ENCODE measurements at places on chromosomes 3 and 15.

DNA sequence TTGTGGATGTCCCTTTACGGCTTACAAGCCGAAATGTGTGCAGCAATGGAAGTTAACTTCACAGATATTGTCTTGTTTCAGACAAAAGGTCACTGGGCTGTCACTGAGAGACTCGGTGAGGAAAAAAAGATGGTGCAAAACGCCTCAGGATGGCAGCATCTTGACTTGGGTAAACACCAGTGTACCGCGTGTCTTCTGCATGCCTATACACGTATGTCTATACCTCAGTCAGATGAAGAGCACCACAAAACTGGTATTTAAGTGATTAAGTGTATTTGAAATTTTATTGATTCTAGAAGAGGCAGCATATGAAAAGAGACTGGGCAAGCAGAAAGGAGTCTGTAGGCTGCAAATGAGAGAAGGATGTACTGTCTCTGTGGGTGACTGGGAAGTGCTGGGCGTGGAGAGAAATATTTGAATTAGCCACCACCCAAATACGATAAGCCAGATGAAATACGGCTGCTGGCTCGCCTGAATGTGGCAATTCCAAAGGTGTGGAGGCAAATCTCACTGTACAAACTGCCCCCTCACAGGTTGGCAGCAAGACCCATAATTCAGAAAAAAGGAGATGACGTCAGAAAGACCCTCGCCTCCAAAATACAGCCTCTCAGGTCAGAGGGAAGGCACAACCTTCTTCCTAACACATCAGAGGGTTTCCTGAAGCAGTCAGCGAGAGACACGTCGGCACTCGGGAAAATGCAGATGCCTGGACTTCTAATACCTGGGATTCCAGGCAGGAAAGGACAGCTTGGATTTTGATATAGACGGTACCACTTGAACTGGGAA lies 53.4 kb upstream of the NEO1 start:
- DNase-seq = no peak

GRCh38 chr3:104206925-104207324 lies 1159.8 kb upstream of the ALCAM start:
- no peak for DNase-seq

GRCh38 chr3:188764609-188765008 lies 407.2 kb upstream of the TPRG1 start:
- no peak for DNase-seq

DNA sequence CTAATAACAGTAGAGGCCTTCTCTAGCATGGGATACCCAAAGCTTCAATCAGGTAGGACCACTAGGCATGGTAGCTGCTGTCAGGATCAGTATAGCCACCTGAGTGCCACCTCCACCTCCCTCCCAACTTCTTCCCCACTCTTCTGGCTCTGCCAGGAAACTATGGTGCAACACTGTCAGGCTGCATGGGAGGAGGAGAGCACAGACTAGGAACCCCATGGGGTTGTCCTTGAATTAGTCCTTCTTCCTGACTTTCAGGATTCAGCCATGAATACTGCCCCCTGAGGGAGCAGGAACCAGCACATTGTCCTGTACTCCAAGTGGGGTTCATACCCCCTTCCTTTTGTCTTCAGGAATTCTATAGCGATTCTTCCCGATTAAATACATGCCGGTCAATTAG lies 340.8 kb upstream of the ONECUT1 start:
- no peak for DNase-seq

- no peak for DNase-seq
These were observed 77.0 kb downstream of the PGPEP1L start for GRCh38 chr15:98930576-98930975.

GRCh38 chr3:33807191-33807590 lies 8.8 kb downstream of the PDCD6IP start:
- no peak for DNase-seq

DNA sequence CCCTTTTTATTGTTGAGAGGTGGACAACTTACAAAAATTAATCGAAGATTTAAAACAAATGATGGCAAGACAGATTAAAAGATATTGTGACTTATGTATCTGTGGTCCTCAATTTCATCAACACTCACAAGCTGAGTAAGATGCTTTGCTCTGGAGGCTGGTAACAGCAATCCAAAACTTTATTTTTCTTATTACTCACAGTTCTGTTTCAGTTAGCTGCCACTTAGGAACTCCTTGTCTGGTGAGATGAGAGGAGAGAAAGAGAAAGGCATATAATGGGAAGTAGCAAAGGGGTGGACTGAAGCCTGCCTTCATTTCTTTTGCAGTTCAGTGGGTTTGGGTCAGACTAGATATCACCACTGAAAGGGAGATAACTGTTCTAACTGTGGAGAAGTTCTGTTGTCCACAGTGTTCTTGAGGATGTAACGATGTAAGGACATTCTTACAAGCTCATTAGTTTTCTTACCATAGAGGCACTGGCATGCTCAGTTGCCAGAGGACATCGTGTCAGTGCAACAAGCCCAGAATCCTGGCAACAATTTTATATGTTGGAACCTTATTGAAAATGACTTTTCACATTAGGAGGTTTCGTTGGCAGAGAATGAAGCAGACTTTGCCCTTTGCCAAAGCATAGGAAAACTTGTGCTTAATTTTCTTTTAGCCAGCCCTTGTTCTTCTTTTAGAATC lies 93.6 kb downstream of the PLCL2 start:
- no peak for DNase-seq

DNA sequence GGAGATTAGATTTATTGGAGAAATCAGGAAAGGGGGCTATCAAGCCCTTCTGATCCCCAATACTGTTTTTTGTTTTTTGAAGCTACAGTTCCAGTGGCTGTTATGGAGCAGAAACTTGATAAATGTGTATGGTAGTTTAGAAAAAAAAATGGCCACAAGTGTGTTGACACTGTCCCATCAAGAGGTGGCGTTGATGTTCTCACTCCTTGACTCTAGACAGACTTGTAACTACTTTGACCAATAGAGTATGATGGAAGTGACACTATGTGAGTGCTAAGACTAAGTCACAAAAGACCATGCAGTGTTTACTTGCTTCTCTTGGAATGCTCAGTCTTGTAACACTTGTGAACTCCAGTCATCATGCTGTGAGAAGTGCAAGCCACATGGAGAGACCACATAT lies 356.7 kb downstream of the PDCD6IP start:
- DNase-seq = no peak

DNA sequence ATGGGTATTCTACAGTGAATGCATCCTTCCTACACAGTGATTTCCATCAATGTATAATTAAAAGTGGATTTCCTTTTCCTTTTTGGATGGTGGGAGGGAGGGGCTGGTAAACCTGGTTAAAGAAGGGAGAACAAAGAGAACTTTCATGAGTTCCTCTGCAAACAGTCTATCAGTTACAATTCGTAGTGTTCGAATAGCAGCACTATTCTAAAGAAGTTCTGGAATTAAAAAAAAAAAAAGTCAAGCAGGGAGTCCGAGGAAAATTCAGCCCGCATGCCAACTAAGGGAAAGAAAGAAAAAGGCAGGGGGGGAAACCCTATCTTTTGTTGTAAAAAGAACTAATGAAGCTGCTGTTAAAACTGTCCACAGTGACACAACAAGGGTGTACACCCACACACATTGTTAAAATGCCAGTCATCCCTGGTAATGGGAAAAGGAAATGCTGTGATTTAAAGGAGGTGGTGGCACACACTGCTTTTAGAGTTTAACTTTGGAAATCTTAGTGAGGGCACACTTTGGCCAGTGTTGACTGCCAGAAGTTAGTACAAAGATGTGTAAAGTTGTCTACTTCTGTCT lies 521.2 kb downstream of the ZIC1 start:
- no peak for DNase-seq

DNA sequence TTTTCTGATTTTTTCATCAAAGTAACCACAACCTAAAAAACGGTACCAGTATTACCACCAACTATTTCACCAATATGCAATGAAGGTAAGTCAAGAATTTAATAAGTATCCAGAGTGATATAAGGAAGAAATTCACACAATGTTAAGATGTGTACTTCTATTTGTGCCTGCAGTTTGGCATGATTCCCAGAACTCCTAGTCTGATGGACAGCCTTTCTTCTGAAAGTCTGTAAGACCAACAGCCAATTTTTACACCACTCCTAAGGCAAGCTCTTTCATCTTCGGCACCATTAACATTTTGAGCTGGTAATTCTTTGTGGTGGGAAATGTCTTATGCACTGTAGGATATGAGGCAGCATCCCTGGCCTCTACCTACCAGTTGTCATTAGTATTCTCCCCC lies 108.3 kb downstream of the VPS13C start:
- DNase-seq = no peak

DNA sequence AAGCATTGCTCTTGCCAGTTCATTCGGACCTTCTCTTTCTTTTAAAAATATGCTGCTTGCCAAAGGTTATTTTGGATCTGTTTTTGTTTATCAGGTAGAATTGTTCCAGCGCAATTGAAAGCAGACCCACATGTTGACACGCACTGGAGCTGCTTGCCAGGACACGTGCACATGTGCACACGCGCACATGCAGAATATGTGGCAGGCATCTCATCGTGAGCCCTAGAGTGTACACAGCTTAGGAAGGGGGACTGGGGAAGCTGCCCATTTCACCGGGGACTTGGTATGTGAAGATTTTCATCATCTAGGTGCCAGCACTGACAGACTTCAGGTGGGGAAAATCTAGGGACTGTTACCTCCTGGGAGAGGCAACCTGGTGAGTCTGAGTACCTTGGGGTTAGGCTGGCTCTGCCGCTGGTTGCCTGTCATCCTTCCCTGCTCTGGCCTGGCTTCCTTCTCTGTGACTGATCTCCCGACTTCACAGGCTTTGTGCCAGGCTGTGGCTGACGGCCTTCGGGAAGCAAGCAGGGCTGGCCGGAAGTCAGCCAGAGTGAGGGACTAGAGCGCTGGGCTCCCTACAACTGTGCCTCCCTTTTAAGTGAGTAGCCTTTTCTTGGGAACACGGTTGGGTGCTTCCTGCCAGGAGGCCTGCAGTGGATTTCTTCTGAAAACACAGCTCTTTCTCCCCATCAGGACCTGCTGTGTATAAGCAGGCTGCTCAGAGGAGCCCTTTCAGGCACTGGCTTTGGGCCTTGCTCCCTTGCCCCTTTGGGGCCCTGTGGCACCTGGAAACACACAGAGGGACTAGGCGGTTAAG lies 129.3 kb downstream of the EEFSEC start:
- DNase-seq = no peak

DNA sequence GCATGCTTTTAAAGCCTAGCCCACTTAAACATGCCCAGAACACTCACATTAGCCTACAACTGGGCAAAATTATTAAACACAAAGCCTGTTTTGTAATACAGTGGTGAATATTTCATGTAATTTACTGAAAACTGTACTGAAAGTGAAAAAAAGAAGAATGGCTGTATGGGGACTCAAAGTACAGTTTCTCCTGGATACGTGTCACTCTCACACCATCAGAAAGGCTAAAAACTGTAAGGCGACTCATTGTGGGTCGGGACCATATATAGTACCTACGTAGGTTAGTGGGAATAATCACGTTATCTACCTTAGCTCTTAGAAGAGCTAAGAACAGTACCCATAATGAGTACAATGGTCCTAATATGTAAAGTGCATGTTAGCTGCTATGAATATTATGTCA lies 80.2 kb upstream of the SPATA12 start:
- DNase-seq = no peak

- no peak for DNase-seq
These were observed 571.8 kb downstream of the FOXP1 start for GRCh38 chr3:71011565-71012287.

GRCh38 chr3:5846261-5846660 lies 658.8 kb downstream of the EDEM1 start:
- no peak for DNase-seq

DNA sequence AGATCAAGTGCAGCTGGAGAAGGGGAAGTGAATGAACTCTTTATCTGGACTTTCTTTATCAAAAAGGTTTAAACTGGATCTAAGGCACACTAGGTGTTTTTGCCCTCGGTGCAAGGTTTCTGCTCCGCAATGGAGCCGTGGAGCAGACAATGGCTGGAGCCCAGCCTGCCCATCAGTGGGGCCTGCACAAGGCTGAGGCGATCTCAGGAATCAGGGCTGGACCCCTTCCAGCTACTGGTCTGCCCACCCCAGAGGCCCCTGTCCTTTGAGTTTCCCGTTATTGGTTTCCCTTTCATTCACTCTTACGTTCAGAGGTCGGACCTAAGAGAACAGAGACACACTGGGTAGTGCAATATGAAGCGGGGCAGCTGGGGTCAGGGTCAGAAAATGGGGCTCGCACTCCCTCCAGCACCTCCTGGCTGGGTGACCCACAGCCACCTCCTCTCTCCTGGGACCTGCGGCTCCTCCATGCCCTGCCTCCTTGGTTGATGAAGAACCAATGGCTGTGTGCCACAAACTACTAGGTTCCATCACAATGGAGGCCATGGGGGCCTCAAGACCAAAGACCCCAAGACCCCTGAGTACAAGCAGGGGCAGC lies 164.6 kb downstream of the CHSY1 start:
- DNase-seq = no peak

DNA sequence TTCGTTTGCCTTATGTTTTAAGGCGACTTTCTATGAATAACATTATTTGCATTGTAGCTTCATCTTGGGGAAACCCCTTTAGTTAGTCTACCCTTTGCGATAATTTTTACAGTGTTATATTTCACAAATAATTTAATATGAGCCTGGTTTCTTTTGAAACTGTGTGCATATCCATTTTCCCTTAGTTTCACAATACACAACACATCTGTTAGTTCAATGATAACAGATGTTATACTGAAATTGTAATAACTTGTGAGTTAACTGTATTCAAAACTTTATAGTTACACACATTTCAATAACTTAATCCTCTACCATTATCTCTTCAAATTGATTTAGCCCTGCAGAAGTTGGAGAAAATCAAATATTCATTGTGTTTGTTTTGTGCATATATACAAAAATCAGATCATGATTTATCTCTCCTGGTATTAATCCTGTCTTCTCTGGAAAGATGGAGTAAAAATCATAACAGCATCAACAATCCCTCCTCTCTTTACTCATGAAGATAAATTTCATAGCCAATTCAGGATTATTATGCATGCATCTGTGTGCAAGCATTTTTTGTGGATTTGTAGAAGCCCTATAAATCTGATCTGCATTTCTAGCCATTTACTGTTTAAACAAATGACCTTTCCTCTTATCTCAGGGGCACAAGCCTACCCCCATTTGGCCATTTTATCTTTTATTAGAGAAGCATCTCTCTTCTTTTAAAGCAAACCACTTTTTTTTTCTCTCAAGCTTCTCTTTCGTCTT lies 304.0 kb downstream of the VPS13C start:
- no peak for DNase-seq

GRCh38 chr3:141413391-141413790 lies 45.1 kb downstream of the ZBTB38 start:
- DNase-seq = no peak

- DNase-seq = no peak
These were observed 7.7 kb upstream of the RFTN1 start for GRCh38 chr3:16520970-16521881.

DNA sequence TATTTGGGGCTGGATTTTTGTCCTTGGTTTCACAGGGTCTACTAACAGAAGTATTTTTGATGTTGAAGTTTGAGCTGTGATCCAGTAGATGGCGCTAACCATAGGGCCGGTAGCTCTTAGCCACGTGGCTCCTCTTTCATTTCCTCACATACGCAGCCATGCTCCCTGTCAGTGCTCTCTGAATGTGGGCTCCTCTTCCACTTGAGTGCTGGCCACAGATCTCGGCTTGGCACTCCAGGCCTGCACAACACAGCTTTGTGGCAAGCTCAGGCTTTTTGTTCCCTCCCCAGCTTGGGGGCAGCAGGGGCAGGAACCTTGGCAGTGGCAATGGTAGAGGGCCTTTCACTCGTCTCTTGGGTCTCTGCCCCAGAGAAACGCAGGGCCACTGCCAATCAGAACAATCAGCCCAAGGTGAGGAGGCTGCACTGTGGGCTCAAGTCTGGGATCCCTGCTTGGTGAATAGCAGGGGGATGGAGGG lies 18.6 kb upstream of the DNAAF4 start:
- no peak for DNase-seq
